Fibroblast of skin of right biceps (primary cell): ENCODE measurements at places on chromosomes 11 and 22.
A peak's percentile ranks its signal among the peaks of the same experiment; 100 is the strongest.

DNA sequence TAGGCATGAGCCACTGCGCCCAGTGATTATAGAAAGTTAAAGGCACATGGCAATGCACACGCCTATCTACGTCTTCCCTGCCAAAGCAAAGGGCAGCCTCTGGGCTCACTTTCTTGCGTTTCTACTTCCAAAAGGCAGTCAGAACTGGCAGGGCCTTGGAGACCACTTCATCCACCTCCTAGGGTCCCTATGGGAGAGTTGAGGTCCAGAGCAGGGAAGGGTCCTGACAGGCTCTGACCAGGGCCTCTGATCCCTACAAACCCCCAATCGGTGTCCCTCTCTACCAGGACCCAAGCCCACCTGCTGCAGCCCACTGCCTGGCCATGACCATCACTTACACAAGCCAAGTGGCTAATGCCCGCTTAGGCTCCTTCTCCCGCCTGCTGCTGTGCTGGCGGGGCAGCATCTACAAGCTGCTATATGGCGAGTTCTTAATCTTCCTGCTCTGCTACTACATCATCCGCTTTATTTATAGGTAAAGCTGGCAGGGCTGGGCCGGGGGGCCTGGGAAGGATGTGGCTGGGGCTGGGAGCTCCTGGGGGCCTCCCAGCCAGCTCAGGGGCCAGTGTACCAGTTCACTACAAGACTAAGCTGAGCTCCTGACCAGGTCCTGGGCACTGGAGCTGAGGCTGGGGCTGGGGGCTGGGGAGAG is 1.5 kb downstream of the BEST1 start:
- DNase-seq, result no peak

GRCh38 chr11:65433657-65434056 is 11.1 kb downstream of the NEAT1 start:
- no peak for DNase-seq

DNA sequence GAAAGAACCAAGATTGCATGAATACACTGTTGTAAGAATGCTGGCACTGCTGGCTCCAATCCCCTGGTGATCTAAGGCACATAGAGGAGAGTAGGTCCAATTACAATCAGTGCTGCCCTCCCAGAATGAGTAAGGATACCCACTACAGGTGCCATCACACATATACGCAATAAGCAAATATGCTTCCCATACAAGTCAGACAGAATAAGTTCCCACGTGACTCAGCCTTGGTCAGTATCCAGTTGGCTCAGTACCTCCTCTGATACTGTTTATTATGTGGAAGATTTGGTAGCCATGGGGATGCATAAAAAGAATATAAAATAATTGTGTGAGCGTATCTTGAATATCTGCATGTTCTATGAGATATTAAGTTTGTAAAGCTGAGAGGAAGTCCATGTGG is 8.9 kb upstream of the OR2D3 start:
- DNase-seq, result peak; percentile 7

- DNase-seq, result no peak
These were observed 32.2 kb downstream of the P4HA3 start for GRCh38 chr11:74279256-74279655.

DNA sequence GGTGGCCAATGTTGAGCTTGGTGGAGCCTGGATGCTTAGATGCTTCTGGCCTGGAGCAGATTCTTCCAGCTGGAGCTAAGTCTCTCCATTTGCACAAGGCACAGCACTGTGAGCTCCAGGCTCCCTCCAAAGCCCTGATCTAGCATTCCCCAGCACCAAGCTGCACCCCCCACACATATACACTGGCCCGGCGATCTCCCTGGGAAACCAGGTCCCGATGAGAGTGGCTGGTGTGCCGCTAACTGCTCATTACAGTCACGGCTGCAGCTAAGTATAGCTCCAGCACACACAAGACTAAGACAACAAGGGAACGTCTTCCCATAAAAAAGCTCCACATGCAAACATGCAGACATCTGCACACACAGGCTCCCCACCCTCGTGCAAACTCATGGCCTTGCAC is 17.6 kb downstream of the KCNC1 start:
- no peak for DNase-seq

- peak; percentile 57 for DNase-seq
These were observed 79.0 kb downstream of the TTC28 start for GRCh38 chr22:28600546-28601143.

DNA sequence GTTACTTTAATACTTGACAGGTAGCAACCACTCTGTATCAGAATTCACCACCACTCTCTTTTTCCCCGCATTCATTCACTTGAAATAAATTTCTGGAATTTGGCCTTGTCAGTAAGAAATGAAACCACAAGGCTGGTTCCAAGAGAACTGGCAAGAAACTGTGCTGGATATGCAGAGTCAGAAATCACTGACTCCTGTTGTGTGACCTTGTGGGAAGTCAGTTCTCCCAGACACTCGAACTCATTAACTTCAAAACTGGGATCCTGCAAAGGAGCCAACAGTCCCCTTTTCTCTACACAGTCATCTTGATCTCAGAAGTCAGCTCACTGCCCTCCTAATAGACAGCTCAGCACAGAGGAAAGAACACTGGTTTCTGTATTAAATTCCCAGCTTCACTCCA is 142.7 kb downstream of the LRRC4C start:
- DNase-seq, result peak; percentile 79

GRCh38 chr11:67548555-67549110 is 25.4 kb upstream of the CABP2 start:
- no peak for DNase-seq

DNA sequence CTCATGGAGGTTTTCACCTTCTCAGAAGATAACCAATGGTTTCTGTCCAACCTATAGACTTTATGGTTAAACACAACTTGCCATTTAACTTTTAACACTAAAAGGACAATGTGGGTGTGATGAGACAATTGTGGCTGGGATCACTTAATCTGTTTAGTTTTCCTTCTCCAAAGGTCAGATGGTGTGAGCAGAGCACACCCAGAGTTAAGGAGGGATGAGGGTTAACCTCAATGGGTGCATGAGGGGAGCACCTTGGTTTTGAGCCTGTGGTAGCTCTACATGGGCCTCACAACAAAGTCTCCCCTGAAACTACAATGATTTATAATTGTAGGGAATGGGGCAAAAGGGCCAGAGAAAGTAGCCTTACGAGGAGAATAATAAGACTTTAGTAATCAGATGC is 28.9 kb upstream of the CHRM4 start:
- DNase-seq, result no peak
